AG04450 (cell line): ENCODE measurements at places on chromosomes 4 and X.

GRCh38 chrX:2974961-2975360 lies 31.4 kb upstream of the ARSH start:
- no peak for DNase-seq

GRCh38 chrX:131704136-131704695 lies 160.3 kb downstream of the OR13H1 start:
- no peak for DNase-seq

DNA sequence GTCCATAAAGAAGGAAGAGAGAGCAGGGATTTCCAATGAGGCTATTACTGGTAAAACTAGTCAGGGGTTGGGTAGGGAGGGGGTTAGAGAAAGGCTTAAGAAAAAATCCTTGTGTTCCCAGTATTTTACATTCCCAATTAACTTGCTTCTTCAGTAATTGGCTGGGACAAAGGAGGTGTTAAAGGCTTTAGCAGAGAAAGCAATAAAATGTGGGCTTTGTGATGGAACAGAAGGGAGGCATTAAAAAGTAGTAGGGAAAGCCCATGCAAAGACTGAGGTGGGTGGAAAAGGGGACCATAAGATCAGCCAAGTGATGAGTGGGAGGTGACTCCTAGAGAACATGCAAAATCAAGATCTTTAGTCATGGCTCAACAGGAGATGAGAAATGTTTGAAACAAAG lies 1467.2 kb downstream of the RPA4 start:
- no peak for DNase-seq

DNA sequence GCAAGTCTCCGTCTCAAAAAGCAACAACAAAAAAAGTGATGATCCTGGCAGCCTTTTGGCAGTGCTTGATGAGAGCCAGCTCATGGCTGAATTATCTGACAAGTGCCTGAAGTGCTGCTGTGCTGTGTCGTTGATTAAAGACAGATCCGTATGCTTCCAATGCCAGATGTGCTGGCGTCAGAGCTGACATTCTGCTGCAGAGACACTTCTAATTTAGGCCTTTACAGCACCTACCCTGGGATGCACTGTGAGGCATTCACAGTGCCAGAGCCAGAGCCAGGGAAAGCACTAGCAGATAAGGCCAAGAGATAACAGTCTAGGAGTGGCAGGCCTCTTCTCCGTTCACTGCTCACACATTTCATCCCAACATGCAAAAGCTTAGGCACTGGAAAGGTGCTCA lies 995.5 kb downstream of the RAB28 start:
- no peak for DNase-seq

GRCh38 chr4:172489861-172490260 lies 676.7 kb downstream of the GALNTL6 start:
- DNase-seq = no peak
